ENCODE measurements at places on chromosomes 11 and 22.

DNA sequence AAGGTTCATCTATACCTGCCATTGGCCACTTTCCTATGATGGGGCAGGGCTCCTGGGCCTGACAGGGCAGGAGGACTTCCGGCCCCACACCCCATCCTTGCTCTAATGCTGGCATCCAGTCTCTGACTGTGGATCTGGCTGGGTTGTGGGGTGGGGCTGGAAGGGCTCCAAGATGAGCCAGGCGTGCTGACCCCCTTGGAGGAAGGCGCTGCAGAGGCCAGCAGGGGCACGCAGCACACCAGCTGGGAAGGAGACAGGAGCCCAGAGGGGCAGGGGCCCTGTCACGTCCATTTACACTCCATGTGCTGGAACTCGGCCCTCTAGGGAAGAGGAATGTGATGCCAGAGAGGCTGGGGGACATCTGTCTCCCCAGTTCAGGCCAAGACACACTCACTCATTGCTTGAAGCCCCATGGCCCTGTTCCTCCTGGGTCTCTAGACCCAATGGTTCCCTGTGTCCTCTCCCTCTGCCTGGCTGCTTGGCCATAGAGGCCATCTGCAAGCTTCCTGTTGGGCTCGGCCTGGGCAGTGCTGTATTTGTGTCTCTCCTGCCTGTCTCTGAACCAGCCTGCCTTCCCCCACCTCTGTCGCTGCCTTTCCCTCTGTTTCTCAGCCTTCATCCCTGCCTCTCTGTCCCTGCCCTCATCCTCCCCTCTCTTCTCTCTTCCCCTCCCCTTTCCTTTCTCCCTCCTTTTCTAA is 67.5 kb upstream of the NECTIN1 start:
- no peak for DNase-seq

- no peak for DNase-seq
Observed at GRCh38 chr11:40140560-40140959, 1318.9 kb downstream of the LRRC4C start.

- DNase-seq = no peak
Observed at GRCh38 chr11:99522467-99523173, 501.9 kb downstream of the CNTN5 start.

DNA sequence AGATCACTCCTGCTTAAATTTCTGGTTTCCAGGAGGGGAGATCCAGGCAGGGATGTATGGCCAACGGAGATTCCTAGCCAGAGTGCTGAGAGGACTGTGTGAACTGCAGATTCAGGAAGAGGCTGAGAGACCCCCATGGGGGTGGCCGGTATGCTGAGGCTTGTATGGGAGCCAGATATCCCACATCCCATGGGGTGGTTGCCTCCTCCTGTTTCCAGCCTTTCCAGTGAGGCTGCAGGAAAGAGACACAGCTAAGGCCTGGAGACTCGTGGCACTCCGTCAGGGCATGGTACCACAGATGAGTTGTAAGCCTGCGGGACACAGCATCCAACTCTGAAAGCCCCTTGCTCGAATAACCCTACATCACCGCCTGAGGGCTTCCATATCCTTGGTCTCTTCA is 1.4 kb upstream of the MYOD1 start:
- DNase-seq = no peak

GRCh38 chr22:32583074-32583682 is 108.6 kb downstream of the FBXO7 start:
- no peak for DNase-seq

DNA sequence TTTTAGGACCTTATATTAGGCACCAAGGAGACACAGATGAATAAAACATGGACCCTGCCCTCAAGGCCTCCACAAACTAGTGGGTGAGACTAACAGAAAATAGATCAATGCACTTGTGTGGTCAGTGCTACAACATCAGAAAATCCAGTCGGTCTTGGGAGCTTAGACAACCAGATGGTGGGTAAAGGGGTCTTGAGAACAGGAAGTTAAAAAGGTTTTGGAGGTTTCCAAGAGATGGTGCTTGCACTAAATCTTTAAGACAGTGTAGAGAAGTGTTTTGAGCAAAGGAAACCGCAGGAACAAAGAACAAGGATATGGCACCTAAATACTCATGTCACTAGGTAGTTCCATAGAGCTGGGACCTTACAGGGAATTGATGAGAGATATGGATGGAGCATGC is 56.2 kb downstream of the GALNT18 start:
- DNase-seq = no peak

DNA sequence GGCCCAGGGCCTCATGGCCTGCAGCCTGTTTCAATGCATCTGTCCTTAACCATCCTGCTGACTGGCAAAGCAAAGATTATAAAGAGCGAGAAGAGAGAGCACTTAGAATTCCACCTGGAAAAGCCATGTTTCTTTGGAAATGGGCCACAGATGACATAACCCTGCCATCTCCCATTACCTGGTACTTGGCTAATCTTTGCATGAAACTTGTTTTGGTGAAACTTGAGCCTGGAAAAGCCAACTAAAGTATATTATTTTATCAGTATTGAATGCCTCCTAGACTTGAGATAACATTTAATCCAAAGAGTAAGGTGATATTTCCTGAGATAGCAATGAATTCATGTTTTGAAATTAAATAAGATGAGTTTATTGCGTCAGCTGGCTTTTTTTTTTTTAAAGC is 72.6 kb downstream of the NAV2 start:
- DNase-seq = no peak

GRCh38 chr11:115393950-115394349 is 110.3 kb downstream of the CADM1 start:
- DNase-seq = no peak

- peak; percentile 21 for DNase-seq
Observed at GRCh38 chr11:44950031-44950624, 555 bp downstream of the TP53I11 start.

- no peak for DNase-seq
Observed at GRCh38 chr11:113773092-113773415, 438 bp downstream of the ZW10 start.

GRCh38 chr11:11931461-11932055 is 76.9 kb downstream of the DKK3 start:
- DNase-seq = peak; percentile 11

GRCh38 chr11:119505071-119505470 is 82.1 kb upstream of the THY1 start:
- DNase-seq = no peak

DNA sequence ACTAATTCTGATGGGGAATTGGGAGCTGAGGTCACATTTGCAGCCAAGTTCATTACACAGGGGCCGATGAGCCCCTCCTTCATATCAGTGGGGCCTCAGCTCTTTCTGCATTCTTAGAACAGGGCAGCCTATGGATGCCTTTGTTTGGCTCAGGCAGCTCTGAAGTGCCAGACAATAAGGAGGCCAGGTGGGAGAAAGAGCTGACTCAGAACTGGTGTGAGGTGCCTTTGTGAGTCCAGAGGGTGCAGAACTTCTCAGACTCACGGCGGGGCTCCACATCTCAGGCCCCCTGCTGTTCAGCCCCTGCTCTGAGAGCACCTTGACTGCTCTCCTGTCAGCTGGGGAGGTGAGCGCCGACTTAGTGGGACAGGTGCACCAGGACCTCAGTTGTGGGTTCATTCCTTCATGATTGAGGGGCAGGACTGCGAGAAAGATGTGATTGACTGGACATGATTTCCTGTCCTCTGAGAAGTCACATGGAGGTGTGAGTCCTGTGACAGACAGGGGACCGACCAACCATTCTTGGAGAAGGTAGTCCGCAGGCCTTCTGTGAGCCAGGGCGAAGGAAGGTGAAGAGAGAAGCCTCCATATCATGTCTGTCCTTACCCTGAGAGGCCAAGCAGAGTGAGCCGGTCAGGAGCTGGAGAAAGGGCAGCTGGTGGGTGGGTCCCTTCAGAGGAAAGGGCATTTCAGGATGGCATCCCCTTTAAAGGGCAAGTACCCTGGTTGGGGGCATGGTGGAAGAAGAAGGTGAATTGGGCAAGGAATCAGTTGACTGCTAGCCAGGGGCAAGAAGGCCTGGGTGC is 245.0 kb upstream of the TBCEL start:
- no peak for DNase-seq

DNA sequence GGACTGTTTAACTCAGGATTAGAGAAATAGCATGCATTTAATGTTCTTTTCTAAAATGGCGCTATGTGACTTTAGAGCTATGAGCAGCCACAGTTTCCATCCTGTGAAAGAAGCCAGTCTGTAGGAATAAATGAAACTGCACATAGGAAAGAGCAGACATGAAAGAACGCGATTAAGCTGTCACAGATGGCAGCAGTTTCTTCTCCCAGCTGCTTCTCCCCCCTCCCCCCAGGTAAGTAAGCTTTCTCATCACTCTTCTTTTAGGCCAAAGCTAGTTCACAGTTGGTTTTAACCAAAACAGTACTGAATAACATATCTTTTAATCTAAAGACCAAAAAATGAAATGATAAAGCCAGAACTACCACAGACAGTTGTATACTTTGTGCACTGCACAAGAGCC is 266.4 kb downstream of the KCNA4 start:
- no peak for DNase-seq

GRCh38 chr11:81211050-81211449 is 1522.6 kb downstream of the FAM181B start:
- no peak for DNase-seq
